ENCODE measurements at places on chromosomes 2 and 18.
A peak's percentile ranks its signal among the peaks of the same experiment; 100 is the strongest.

DNA sequence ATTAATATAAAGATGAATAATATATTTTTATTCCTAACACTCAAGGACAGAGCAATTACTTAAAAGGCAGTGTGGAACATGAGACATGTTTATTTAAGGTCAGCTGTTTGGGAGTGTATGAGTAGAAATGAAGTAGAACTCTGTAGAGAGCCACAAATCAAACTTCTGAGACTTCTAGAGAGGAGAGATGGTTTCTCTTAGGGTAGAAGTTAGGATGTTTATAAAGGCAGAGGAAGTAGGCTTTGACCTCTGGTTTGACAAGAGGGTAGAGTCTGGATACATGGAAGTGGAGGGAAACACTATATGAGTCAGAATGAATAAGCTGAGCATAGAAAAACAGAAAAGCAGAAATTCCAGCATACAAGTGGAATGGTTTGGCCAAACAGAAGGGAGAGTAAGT lies 262.1 kb upstream of the KLHL14 start:
- DNase-seq = no peak

- no peak for DNase-seq
Measured at GRCh38 chr2:40440835-40441234, 11.1 kb downstream of the SLC8A1 start.

DNA sequence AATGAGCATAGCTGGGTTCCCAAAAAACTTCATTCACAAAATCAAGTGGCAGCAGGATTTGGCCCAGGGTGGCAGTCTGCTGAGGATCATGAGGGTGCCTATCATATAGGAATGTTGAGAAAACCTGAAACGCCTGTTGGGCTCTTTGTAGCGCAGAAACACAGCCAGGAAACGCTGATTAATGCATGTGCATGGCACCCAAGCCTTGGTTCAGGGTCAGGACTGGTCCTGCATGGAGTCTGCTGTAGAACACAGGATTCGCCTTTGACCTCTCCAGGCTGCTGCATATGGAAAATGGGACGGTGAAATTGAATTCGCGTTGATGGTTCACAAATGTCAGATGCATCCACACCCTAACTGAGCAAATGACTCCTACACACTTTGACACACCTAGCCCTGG lies 227.9 kb upstream of the COPS8 start:
- DNase-seq = no peak

DNA sequence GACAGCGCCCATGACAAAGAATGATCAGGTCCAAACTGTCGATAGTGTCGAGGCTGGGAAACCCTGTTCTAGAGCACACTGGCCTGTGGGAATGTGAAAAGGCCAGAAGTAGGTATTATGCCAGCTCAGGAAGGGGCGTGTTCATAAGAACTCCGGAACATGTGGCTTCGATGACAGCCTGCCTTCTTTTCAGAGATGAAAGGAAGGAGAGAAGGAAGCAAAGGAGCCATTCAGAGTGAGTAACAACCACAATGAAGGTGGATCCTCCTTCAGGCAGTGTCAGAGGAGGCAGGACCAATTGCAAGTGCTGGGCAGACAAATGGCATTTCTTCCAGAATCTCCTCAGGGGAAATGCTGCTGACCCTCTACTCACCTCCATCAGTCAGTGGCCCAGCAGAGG lies 58.5 kb downstream of the NCKAP5 start:
- no peak for DNase-seq

DNA sequence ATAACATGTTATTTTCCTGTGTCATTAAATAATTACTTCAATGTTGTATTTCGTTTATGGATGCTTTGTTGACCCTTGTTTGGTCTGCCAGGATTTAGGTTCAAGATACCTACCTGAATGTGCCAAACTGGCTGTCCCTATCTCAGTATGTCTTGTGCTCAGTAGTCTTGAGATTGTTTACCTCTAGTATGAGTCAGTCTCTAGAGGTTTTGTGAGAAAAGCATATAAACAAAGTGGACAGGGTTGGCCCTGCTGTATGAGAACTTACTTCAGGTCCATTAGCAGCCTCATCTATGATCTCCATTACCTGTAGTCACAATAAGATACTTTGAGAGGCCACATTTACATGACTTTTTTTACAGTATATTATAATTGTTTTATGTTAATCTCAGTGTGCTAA lies 17.8 kb downstream of the DDX18 start:
- DNase-seq = no peak

- DNase-seq = no peak
Measured at GRCh38 chr2:109312902-109313301, 183.9 kb downstream of the SH3RF3 start.

DNA sequence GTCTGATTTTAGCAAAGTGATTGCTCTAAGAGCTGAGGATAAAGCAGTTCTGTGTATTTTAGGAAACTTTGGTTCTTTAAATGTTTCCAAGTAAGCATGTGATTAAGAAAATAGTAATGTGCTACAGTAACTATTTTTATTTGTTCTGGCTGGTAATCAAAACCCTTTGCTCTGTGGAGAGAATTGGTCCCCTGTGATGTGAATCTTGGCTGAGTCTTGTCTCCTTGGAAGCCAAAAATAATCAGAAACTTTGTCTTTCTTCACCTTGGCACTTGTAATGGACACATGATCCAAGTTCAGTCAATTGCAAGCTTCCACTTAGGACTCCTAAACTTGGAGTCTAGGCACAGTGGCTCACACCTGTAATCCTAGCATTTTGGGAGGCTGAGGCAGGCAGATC lies 422.7 kb upstream of the CDH20 start:
- no peak for DNase-seq

DNA sequence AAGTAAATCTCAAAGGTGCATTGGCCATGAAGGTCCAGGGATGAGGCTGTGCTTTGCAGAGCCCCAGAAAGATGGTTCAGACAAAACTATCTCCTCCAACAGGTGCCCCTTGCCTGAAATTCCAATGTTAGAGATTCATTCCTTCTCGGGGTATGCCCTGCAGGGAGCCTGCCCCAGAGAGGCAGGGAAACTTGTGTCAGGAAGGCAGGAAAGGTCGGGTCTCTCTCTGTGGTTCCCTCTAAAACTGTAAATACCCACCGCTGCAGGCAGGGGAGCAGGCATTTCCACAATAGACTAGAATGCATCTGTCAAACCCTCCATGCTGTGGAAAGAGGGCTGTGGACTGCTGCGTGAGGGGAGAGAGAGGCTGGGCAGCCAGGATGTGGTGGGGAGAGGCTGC lies 207.8 kb upstream of the SMAD2 start:
- DNase-seq = no peak

DNA sequence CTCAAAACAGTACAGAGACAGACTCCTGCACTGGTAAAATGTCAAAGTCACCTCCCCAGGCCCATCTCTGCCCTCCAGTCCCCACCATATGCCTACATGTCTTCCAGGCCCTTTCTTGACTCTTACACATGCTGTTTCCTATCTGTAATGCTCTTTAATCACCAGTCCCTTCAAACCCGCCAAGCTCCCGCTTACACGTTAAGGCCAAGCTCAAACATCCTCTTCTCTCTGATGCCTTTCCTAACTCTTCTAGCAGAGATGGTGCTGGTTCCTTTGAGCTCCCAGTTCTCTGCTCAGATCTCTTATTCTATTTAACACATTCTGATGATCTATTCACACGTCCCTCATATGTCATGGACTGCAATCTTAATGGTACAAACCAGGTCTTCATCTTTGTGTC lies 5.0 kb downstream of the EVA1A start:
- DNase-seq = no peak

DNA sequence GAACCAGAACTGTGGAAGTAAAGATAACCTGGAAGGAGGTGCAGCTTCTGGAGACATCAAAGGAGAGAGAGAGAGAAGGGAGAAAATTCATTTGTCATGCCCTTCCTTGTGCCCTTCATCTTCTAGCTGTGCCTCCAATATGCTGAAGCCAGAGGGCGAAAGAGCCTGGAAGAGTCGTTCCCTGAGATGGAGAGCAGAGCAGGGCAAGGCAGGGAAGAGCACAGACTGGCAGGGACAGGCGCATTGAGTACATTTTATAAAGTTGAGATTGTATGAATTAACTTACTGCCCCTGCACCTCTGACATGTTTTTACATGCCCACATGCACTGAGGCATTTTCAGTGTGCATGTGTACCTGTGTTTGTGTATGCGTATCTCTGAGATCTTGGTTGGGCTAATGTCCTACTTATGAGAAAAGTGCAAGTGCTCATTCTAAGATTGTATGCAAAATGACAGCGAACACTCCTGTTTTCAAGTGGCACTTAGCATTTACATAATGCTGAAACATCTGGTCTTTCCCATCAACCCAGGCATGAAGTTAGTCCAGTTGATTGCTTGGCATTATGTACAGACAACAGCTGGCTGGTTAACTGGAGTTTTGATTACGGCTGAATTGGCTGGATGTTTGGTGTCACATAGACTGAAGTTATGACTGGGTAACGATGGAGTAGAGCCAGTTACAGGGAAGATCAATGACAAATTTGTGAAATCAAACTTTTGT lies 23.7 kb upstream of the MMADHC start:
- DNase-seq = no peak

DNA sequence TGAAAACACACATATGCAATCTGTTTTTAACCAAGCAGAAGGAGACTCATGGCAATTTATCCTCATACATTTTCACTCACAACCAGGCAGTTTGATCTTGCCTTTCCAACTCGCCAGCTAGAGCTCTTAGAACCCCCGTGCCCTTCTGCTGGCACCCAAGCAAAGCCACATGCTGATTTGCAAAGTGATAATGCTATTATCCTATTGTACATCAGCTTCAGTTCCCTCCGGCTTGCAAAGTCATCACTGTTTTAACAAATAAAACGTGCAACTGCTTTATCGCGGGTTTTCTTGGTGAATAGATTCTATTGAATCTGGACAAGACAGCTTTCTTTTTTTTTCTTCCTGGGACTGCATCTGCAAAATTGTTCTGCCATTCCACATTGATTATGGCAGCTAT lies 314.6 kb downstream of the LNPK start:
- no peak for DNase-seq

DNA sequence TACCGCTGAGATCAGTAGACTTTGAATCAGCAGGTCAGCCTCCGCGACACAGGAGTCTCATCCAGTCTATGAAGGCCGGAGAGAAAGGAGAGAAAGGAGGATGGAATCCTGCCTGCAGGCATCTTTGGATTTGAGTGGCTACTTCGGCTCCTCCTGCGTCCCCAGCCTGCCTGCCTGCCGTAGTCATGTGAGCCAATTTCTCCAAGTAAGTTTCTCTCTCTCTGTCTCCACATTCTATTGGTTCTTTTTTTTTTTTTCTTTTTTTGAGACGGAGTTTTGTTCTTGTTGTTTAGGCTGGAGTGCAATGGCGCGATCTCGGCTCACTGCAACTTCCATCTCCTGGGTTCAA lies 16.7 kb downstream of the PDCD1 start:
- DNase-seq = no peak

- no peak for DNase-seq
Measured at GRCh38 chr2:121483846-121484245, 46.8 kb upstream of the RNU4ATAC start.

DNA sequence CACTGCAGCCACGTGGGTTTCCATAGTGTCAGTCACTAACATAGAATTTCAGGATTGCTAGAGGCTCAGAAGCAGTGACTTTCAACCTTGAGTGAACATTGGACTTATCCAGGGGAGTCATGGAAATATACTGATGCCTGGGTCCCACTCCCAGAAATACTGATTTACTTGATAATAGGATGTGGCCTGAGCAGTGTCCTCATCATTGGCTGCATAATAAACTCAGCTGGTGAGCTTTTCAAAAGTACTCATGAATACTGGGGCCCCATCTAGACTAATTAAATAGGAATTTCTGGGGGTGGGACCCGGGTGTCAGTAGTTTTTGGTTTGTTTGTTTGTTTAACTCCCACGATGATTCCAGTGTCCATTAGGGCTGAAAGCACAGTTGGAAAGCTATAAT lies 141.4 kb downstream of the COL4A4 start:
- no peak for DNase-seq

GRCh38 chr2:71719520-71720282 lies 266.3 kb downstream of the DYSF start:
- DNase-seq = no peak

GRCh38 chr18:75066936-75067335 lies 142.0 kb downstream of the PTGR3 start:
- peak; percentile 39 for DNase-seq

DNA sequence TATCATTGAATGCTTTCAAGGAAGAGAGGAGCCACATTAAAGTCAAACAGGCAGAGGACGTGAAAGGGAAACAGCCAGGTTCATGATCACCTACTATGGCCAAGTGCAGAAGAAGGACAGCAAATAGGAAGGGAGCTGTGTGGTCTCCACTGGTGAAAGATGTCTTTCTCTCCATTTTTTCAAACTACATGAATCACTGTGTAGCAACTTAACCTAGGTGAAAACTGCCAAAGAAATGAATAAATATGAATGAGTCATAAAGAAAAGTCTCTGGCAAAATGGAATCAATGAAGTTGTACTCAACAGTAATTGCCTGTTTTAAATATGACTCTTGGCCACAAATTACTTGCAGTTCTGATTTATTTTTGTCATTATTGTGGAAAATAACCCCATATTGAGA lies 452.6 kb upstream of the PKDCC start:
- DNase-seq = no peak

- DNase-seq = no peak
Measured at GRCh38 chr2:234715671-234716250, 218.9 kb upstream of the ARL4C start.

- DNase-seq = no peak
Measured at GRCh38 chr2:227817850-227818674, 4.4 kb downstream of the CCL20 start.

DNA sequence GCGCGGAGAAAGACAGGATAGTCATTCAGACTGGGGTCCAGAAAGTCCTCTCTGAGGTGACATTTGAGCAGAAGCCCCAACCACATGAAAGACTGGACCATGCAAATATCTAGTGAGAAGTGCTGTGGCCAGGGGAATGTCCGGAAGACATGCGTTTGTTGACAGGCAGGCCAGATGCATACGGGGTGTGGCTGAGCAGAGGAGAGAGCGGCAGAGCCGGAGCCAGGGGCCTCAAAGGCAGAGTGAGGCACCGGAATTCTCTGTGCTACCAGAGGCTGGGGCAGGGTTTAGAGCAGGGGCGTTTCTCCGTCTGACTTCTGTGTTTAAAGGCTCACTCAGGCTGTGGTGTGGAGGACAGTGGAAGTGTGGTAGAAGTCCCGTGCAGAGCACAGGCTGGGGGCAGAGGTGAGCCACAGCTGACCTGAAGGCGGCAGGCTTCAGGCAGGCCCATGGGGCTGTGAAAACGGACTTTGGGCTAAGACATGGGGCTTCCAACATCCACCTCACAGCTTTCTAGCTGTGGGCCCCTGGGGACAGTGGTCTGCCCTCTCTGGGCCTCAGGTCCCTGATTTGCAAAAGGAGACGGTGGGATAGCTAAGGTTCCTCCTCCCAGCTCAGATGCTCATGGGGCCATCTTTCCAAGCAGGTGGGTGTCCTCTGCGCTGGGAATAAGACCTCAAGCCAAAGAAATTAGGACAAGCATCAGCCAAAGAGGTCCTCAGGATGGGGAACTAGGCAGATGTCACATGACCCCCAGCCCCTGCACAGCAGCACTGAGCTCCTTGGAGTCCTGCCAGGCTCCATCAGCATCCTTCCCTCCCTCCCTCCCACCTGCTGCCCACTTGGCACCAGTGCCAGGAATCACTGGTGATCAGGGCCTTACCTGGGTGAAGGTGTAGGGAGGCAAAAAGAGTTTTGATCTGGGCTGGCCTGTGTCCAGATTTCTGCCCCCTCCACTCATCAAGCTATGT lies 11.2 kb downstream of the RUFY4 start:
- no peak for DNase-seq

- no peak for DNase-seq
Measured at GRCh38 chr2:229346816-229347540, 75.9 kb upstream of the PID1 start.

- no peak for DNase-seq
Measured at GRCh38 chr2:44943693-44944101, 2.2 kb downstream of the SIX3 start.
